ENCODE measurements at places on chromosomes 4 and X.

GRCh38 chrX:71809886-71810285 lies 46.7 kb downstream of the CXorf49B start:
- DNase-seq = no peak

DNA sequence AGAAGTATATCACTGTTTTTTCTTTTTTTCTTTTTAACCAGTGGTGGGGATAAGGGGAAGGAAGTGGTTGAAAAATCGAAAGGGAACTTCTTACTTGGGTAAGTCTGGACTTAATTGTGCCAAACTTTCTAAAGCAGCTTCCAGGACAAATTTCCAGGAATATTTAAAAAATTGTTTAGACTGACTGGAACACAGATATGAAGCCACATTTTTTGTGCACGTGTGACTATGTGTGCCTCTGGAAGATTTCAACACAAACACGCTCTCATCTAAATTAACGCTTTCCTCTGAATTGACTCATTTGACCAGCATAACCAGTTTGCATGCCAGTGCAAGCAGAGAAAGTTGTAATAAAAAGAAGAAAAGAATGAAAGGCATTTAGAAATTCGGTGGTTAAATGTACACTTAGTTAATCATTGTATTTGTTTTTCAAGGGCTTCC lies 18.8 kb upstream of the YTHDC1 start:
- DNase-seq = no peak

GRCh38 chr4:99658666-99659065 lies 1.0 kb upstream of the C4orf54 start:
- DNase-seq = no peak

DNA sequence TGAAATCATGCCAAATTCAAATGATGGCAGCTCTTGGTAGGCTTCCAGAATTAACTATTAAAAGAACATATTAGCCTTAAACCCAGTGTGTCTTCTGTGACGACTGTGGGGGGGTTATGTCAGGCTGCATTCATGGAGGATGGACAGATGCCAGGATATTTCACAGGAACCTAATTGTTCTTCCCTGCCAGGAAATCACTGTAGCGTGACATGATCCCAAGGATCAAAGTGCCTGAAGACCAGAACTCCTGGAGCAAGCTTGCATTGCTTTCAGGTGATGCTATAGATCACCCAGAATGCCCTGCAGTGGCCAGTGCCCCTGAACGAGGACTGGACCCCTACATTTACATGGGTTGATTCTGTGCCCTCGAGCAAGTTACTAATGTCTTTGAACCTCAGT lies 1093.0 kb upstream of the TENM3 start:
- no peak for DNase-seq

GRCh38 chr4:38994135-38994534 lies 38.1 kb downstream of the TMEM156 start:
- no peak for DNase-seq

- no peak for DNase-seq
These were observed 383.7 kb downstream of the PPP3CA start for GRCh38 chr4:100963627-100964026.

- no peak for DNase-seq
These were observed 24.1 kb downstream of the TMPRSS11A start for GRCh38 chr4:67939195-67939594.

DNA sequence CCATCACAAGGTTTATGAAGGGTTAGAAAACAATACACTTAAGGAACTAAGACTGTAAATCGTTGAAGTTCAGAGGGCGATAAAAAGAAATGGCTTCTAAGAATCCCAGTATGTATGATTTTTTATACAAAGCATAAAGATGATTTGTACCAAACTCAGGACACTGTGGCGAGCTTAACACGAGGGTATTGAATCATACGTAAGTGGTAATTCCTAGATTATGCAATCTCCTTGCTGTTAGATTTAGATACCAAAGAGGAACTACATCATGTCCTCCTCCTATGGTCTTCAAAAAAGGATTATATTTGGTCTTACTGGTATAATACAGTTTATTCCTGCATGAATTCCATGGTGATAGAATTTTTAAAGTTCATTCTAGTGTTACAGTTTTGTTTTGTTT lies 23.9 kb downstream of the NFKB1 start:
- no peak for DNase-seq

DNA sequence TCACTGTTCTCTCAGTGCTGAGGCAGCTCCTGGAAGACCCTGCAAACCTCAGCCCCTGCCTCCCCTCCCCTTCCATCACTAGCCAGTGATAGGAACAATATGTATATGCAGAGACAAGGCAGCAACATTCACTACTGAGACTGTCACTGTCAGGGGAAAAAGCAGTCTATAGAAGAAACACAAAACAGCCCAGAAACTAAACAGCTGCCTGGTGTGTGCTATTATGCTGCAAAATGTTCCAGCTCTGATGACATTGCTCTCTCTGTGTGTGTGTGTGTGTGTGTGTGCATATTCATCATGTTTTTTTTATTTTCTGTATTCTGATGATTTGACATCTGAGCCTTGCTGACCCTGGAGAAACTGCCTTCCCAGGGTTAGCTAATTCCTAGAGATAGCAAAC lies 147.2 kb downstream of the SPATA18 start:
- no peak for DNase-seq

- DNase-seq = no peak
These were observed 1072.3 kb downstream of the RAPGEF2 start for GRCh38 chr4:160175064-160175643.

- no peak for DNase-seq
These were observed 34.5 kb downstream of the HTT-AS start for GRCh38 chr4:3039706-3040366.

GRCh38 chr4:107187091-107187490 lies 151.0 kb upstream of the DKK2 start:
- DNase-seq = no peak

DNA sequence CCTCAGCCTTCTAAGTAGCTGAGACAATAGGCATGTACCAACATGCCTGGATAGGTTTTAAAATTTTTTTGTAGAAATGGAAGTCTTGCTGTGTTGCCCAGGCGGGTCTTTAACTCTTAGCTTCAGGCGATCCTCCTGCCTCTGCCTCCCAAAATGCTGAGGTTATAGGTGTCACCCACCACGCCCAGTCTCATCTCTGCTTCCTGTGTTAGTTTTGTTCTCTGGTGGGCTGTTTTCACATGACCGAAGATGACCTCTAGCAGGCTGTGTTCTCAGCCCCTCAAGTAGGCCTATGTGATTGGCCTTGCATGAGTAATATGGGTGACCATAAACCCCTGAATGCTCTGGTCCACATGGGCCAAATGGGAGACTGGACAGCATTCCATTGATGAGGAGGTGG lies 56.8 kb upstream of the MSANTD1 start:
- DNase-seq = no peak

DNA sequence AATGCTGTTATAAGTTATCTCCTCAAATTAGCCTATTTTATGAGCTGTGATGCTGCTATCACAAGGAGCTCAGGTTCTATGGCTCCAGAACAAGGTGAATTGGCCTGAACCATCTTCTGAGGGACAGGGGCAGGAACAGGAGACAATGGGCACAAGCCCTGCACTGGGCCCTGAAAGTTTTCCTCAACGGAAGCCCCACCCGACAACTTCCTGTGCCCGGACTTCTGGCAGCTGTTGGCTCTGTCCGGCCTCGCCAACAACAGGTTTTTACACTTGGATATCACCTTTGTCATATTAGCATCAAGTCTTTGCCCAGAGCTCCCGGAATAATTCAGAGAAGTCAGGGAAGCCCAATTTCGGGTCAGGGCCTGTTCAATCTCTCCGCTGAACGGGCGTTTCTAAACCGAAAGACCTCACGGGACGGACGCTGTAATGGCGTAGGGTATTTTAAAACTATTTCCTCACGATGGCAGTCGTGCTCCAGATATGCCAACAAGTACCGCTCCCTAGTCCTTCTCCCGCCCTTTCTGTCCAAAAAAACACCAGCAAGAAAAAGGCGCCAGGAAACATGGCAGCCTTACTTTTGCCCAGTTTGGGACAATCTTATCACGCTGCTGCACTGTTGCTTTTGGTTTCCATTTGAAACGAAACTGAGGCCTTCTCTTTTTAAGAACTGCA lies 201.0 kb upstream of the STK26 start:
- peak; percentile 47 for DNase-seq

DNA sequence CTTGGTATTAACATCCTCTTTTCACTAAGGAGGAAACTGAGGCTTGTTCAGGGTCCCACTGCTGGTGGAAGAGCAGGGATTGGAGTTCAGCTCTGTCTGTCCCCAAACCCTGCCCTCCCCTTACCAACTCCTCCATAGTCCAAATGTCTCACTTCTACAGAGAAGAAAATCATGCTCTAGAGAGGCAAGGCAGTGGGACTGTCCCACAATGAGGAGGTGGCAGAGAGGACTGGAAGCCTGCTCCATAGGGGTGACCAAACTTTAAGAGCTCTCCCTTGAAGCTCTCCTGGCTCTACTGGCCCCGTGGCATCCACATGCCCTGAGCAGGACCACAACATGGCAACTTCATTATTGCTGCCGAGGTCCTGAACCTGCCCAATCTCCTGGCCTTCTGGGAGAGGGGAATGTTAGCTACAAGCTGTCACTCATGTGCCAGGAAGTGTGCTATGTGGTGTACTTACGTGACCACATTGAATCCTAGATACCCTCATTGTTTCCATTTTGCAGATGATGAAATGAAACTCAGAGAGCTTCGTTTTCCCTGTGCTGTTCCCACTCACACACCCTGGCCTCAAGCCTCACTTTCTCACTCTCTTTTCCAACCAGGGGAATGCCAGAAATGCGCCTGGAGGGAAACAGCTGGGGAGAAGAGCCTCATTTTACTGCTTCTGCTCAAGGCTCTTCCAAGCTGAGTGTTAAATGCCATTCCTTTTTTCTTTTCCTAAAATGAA lies 71.5 kb downstream of the ANAPC4 start:
- DNase-seq = peak; percentile 67

GRCh38 chr4:151772274-151772673 lies 11.5 kb upstream of the GATB start:
- DNase-seq = no peak

DNA sequence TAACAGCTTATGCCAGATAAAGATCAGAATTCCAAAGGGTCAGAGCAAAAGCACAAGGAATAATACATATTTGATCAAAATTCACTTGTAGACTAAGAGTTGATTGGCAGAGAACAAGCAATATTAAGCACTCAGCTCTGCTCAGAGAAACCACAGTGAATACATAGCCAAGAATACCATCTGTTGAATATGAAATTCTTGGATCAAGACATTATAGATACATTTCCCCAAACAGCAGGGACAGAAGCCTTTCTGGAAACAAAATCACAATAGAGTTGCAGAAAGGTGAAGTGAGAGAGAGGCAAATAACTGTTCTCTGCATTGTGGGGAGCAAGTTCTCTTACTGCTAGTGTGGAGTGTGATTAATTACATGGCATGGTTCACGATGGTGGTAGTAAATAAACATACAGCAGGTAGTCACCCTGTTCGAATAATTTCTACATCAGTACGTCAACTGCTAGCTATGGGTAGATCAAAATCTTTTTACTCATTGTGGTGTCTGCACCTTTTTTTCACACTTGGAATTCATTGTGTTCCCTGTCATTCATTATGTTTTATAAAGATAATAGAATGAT lies 366.7 kb downstream of the PCDH7 start:
- DNase-seq = no peak

DNA sequence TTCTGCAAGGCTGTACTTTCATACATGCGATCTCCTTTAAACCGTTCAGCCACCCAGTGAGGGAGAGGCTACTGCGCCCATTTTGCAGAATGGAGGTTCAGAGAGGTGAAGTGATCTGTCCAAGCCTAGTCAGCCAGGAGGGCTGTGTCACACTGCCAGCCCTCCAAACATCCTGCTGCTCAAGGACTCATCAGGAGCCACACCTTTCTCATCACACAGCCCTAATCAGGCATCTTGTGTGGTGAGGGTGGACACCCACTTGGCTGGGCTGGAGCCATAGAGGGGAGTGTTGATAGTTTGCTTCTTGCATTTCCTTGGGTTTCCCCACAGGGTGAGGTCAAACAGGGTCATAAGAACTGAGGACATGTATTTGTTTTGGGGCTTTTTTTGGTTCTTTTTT lies 5.4 kb upstream of the CXCR3 start:
- DNase-seq = no peak

DNA sequence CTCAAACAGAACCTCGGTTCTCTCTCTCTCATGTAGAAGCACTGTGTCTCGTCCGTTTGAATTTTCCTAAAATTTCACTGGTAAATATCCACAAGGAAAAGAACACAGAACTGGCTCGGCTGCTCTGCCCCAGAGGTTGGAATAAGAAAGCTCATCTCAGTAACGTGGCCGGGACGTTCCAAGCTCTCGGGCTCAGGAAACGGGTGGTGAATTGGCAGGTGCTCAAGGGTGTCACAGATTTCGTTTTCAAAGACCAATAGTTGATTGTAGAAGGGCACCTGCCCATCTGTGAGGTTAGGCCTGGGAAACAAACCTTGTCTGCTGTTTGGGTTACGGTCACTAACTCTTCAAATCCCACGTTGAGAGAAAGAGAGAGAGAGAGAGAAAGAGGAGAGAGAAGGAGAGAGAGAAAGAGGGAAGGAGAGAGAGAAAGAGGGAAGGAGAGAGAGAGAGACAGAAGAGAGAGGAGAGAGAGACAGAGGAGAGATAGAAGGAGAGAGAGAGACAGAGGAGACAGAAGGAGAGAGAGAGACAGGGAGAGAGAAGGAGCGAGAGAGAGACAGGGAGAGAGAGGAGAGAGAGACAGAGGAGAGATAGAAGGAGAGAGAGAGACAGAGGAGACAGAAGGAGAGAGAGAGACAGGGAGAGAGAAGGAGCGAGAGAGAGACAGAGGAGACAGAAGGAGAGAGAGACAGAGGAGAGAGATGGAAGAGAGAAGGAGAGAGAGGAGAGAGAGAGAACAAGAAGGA lies 106.6 kb downstream of the CRLF2 start:
- DNase-seq = no peak

- no peak for DNase-seq
These were observed 42.3 kb upstream of the PRSS12 start for GRCh38 chr4:118395057-118395644.

DNA sequence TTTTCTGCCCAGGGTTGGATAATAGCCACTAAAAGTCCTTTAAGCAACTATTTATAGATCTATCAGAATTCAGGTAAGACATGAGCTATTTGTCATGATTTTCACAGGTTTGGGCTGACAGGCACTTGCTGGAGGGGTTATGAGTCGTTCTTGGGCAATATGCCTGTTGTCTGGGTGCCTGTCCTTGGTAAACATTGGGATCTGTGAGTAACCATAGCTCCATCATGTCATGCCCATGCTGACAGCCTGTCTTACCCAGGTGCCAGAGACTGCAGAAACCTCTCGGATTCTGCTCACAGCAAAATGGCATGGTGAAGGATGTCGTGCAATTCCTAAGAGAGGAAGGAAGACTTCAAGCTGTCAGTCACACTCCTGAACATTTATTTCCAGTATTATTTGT lies 116.0 kb upstream of the PUDP start:
- DNase-seq = no peak

DNA sequence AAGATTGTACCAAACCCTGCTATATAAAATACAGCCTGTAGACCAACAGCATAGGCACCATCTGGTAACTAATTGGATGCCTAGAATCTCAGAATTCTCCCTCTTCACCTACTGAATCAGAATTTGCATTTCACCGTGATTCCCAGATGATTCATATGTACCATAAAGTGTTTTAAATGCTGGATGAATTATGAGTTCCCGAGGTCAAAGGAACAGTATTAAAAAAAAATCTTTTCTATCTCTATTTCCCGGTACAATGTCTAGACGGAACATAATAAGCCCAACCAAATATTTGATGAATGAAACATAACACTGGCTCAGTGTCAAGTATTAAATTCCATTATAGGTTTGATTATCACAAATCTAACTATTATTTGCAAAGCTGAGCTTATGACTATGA lies 280.0 kb downstream of the ANKRD50 start:
- DNase-seq = no peak

Measured in SK-N-MC (cell line).